Cardiac muscle cell (in vitro differentiated cells and primary cell): ENCODE measurements at places on chromosomes 11 and 22. TPM values are rescaled to one million over a fixed set of nuclear protein-coding genes. Genes with fewer than 3 reads are reported as not detected.

DNA sequence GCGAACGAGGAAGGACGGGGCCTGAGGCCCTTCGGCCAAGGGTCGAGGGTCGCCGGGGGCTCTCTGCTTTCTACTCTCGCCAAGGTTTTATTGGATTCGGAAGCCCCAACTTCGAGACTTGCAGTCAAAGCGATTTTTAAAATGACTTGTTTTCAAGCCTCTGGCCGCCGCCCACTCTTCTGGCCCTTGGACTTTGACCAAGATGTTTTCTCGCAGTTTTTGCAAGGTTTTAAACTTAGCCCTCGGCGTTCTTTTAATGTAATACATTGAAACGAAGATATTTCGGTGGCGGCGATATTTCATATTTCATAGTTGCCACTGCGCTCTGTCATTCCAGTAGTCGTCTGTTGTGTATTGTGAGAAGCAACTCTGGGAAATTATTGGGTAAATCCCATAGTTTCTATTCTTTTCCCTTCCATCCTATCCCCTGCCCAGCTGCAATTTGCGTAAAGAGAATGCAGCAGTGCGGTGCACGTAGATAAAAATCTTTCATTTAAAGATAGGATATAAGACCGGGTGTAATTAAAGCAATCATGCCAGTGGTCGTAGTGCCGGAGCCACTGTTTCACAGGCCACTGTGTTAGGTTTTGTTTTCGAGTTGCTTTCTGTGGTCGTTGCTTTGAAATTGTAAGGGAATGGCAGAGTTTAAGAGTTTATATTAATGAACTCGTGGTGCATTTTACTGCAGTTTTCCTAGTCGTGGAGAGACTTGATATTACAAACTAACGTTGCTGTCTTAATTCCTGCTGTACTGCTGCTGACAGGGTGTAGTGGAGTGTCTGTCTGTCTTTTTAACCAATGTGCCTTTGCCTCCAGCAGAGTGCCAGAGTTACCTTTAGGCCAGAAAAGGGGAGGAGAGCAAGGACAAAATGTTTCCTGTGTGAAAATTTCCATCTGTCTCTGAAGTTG lies 702 bp downstream of the BIRC2 start:
- H3K36me3 ChIP-seq, result peaks cover 3% of the 10 kb centered on the region
- peak overlapping the region; percentile 47 for H3K4me3 ChIP-seq
- H3K27ac ChIP-seq, result peak overlapping the region; percentile 94
- H3K4me1 ChIP-seq, result peaks cover 15% of the 10 kb centered on the region
- peak; percentile 19 for DNase-seq
- no peaks in the 10 kb centered on the region for H3K27me3 ChIP-seq

DNA sequence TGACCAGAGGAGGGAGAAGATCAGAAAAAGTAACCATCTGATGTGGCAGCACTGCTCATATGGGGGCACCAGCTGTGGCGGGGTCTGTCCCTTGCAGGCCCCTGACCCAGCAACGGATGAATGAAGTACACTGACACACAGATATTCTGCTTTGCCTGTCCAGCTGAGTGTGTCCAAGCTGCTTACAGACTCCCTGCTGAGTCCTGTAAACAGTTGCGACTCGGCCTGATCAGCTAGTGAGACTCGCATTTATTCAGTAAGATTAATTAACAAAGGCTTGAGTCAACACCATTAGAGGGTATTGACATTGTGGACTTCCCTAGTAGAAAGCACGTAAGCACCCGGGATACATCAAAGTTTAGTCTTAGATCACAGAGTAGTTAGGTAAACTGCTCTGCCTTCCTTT lies 15.3 kb upstream of the OR10D3 start:
- no peaks in the 10 kb centered on the region for H3K4me1 ChIP-seq
- H3K4me3 ChIP-seq, result no peak overlapping the region
- H3K27ac ChIP-seq, result no peak overlapping the region
- DNase-seq, result no peak
- no peaks in the 10 kb centered on the region for H3K27me3 ChIP-seq

DNA sequence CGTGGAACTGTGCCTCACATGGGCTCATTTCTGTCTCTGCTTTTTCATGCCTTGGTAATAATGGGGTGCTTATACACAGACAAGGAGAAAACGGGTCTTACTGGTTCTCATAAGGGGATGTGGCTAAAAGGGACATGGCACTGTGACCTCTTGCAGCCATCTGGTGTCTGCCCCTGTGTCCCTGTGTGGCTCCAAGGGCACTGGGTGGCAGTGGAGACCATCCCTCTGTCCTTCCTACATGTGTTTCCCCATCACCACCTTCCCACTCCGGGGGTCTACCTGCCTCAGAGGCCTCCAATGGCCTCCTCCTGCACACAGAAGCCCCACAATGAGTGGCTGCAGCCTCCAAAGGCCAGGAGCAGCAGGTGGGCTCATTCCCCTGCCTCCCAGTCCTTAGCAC lies 221.2 kb downstream of the CEP164 start:
- peaks cover 3% of the 10 kb centered on the region for H3K27me3 ChIP-seq
- H3K4me1 ChIP-seq, result no peaks in the 10 kb centered on the region
- H3K4me3 ChIP-seq, result no peak overlapping the region
- no peaks in the 10 kb centered on the region for H3K36me3 ChIP-seq
- H3K27ac ChIP-seq, result no peak overlapping the region

The CPT1B gene
- total RNA-seq, result 25.7 and 39.1 TPM in 2 replicates

DNA sequence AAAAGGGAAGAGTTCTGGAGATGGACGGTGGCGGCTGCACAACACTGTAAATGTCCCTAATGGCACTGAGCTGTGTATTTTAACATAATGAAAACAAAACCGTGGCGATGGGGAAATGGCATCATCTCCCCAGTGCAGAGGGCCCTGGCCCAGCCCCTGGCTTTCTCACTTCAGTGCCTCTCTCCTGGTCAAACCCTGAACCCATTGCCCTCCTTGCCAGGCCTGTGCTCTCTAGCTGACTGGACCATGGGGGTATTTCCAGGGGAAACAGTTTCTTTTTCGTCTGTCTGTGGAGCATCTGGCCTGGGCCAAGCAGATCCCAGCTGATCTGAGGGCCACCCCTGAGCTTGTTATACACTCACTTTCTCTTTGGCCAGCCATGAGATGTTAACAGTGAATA lies 17.4 kb upstream of the NAP1L4 start:
- no peak overlapping the region for H3K4me3 ChIP-seq
- H3K27ac ChIP-seq, result no peak overlapping the region
- H3K4me1 ChIP-seq, result no peaks in the 10 kb centered on the region
- peaks cover 12% of the 10 kb centered on the region for H3K36me3 ChIP-seq

The SLC22A8 gene
- not detected in 2 replicates for total RNA-seq

DNA sequence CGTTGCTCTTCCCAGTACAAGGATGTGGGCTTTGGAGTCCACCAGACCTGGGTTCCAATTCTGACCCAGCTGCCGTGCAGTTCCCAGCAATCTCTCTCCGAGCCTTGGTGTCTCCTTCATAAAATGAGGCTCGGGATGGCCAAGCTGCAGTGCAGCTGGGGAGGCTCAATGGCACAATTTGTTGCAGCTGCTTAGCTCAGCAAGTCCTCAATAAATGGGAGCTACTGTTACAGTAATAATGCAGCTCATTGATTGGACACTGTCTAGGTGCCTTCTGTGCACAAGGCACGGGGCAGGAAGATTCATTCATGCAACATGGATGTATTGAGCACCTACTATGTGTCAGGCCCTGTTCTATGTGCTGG lies 37.1 kb downstream of the SHISAL1 start:
- DNase-seq, result no peak
- no peak overlapping the region for H3K27ac ChIP-seq
- H3K4me3 ChIP-seq, result no peak overlapping the region
- no peaks in the 10 kb centered on the region for H3K4me1 ChIP-seq
- no peaks in the 10 kb centered on the region for H3K36me3 ChIP-seq
- no peaks in the 10 kb centered on the region for H3K27me3 ChIP-seq

DNA sequence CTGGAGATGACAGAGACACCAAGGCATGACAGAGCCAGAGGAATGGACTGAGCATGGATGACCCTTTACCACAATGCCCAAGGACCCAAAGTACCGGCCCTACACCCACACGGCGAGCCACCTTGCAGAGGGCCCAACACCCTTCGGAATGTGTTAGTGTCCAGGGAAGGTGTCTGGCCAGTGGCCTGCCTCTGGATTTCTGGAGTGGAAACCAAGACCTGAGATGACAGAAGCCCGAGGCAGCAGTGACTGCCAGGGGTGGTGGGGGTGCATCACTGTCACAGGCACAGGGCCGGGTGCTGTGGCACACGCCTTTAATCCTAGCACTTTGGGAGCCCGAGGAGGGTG lies 28.7 kb downstream of the PDGFB start:
- H3K36me3 ChIP-seq, result no peaks in the 10 kb centered on the region
- no peaks in the 10 kb centered on the region for H3K27me3 ChIP-seq
- no peak overlapping the region for H3K27ac ChIP-seq
- no peak for DNase-seq

- H3K4me3 ChIP-seq, result no peak overlapping the region
- H3K36me3 ChIP-seq, result no peaks in the 10 kb centered on the region
- DNase-seq, result no peak
- peaks cover 2% of the 10 kb centered on the region for H3K4me1 ChIP-seq
- H3K27me3 ChIP-seq, result no peaks in the 10 kb centered on the region
These were observed 6.1 kb upstream of the TCN2 start for GRCh38 chr22:30600921-30601320.

GRCh38 chr11:120217941-120218694 lies 7.3 kb downstream of the OAF start:
- no peak for DNase-seq
- H3K4me1 ChIP-seq, result no peaks in the 10 kb centered on the region
- peaks cover 78% of the 10 kb centered on the region for H3K27me3 ChIP-seq
- no peaks in the 10 kb centered on the region for H3K36me3 ChIP-seq
- H3K4me3 ChIP-seq, result no peak overlapping the region

GRCh38 chr11:102886999-102887398 lies 12.2 kb upstream of the MMP12 start:
- no peak overlapping the region for H3K4me3 ChIP-seq
- H3K36me3 ChIP-seq, result no peaks in the 10 kb centered on the region
- H3K27ac ChIP-seq, result no peak overlapping the region
- no peaks in the 10 kb centered on the region for H3K27me3 ChIP-seq

The POU2AF3 gene
- total RNA-seq, result 0.36 TPM in 1 of 2 replicates, not detected in the other
